Globus pallidus (tissue), 1 donor: ENCODE measurements at places on chromosomes 13 and 19.
A peak's percentile ranks its signal among the peaks of the same experiment; 100 is the strongest.

GRCh38 chr13:113260996-113261395 lies 36.0 kb upstream of the LAMP1 start:
- DNase-seq = no peak

DNA sequence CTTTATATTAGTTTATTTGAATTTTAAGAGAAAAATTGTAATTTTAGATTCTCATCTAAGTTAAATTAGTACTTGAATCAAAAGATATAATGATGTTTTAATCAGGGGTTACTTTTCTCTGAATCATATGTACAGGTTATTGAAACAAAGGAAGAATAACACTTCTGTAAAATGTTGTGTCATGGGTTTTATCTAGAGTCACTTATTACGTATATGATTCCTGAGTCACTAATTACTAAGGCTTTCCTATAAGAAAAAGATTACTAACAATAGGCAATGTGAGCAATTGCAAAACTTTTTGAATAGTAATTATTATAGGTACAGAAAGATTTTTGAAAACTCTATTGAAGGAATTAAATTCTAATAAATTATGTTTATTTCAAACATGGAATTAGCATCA lies 99.2 kb upstream of the KLF5 start:
- DNase-seq = no peak

- no peak for DNase-seq
Observed at GRCh38 chr13:112845511-112846144, 123.4 kb upstream of the MCF2L start.

DNA sequence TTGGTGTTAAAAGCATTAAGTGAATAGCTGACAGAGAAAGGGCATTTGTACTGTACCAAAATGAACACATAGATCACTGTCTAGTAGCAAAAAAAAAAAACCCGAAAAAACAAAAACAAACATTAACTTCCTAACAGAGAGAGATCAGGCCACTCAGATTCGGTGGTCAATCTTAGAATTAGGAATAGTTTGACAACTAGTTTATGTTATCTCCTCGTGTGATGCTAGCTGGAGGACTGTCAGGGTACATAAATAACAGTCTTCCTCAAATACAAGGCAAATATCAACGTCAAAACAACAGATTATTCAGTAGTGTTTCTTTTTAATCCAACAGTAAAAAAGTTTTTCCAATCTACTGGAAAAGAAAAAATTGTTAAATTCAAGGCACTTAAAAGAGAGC lies 1.7 kb downstream of the ZMYM5 start:
- no peak for DNase-seq

DNA sequence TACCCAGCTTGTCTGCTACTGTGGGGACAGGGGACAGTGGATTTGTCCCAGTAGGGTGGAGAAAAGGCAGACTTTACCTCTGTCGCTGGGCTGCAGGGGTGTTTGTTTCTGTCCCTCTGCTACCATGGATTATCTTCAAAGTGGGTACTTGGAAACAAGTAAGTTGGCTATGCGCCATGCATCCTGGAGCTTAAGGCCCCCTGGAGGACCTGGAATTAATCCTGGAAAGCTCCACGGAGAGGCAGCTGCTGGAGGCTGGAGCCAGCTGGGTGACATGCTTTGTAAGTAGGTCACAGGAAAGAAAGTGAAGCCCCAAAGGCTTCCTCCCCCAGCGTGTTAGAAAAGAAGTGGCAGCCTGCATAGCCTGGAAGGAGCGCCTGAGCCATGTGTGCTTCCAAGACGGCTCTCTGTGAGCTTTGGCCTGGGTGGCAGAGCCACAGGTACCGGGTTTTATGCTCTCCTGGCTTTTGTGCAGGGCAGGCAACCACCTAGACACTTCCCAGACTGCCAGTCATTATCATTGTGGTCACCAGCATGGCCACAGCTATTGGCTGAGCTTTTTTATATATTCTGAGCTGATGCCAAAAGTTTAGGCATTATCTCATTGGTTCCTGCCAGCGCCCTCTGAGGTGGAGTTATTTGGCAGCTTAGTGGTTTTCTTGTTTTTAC lies 9.5 kb downstream of the B3GLCT start:
- DNase-seq = peak; percentile 52

GRCh38 chr19:36265064-36265463 lies 50.2 kb downstream of the ZNF146 start:
- no peak for DNase-seq
